Cardiac fibroblast (primary cell): ENCODE measurements at places on chromosomes 12 and 14.

- DNase-seq, result no peak
Measured at GRCh38 chr12:6853626-6854025, 1.7 kb downstream of the USP5 start.

GRCh38 chr12:116067892-116068291 lies 209.6 kb downstream of the MED13L start:
- no peak for DNase-seq

- no peak for DNase-seq
Measured at GRCh38 chr12:121754836-121755235, 38.7 kb downstream of the RHOF start.

- no peak for DNase-seq
Measured at GRCh38 chr14:72301352-72301751, 369.1 kb downstream of the RGS6 start.
